NCI-H2081 treated with DMSO at 0.1 percent for 48 hours (cell line): ENCODE measurements at places on chromosomes 2 and 18.

DNA sequence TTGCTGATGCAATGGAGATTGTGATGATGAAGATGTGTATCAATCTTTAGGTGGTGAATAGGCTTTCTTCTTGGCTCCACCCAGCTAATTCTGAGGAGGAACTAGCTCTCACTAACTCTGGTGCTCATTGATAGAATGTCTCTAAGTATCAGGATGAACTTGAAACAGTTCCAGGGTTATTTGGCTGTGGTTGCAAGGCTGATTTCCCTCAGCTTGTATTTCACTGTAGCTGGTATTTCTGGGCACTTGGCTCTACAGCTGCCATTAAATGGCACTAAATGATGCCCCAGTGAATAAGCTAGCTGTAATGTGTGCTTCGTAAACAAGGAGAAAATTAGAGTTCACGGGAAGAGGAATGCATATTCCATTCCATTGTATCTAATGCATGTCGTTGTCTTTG lies 241.2 kb downstream of the RPIA start:
- DNase-seq, result no peak

GRCh38 chr18:69780851-69781250 lies 166.8 kb downstream of the CD226 start:
- no peak for DNase-seq

- no peak for DNase-seq
Measured at GRCh38 chr2:173118395-173118794, 42.7 kb downstream of the MAP3K20 start.

DNA sequence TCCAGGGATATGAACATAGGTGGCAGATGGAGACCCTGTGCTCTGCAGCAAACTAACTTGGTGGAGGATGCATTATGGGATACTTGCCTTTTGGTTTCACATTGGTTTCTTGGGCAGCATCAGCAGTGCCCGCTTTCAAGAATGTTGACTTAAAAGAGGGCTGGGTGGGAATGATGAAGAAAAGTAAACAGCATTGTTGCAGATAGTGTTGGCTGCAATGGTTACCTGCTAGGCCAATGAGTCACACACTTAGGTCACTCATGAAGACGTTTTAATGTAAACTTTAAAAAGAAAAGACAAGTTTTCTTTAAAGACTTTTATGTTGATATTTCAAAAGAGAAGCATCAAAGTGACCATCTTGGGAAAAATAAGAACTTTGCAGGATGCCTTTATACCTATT lies 26.1 kb upstream of the FAM237A start:
- DNase-seq, result no peak

DNA sequence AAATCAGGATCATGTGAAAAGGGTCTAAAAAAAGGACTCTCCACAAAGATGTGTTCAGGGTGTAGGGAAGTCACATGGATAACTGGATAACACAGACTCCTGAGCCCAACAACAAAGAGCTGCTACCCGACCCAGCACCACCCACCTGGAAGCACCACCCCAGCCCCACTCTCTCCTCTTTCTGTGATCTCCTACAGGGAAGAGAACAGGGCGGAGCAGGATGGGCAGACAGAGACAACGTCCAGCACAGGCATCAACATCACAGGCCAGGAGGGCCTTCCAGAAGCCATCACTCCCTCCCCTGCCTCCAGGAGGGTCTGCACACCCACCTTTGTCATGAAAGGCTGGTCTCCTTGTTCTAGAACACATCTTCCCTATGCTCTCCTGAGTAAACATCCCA lies 1.3 kb upstream of the CIB4 start:
- no peak for DNase-seq

DNA sequence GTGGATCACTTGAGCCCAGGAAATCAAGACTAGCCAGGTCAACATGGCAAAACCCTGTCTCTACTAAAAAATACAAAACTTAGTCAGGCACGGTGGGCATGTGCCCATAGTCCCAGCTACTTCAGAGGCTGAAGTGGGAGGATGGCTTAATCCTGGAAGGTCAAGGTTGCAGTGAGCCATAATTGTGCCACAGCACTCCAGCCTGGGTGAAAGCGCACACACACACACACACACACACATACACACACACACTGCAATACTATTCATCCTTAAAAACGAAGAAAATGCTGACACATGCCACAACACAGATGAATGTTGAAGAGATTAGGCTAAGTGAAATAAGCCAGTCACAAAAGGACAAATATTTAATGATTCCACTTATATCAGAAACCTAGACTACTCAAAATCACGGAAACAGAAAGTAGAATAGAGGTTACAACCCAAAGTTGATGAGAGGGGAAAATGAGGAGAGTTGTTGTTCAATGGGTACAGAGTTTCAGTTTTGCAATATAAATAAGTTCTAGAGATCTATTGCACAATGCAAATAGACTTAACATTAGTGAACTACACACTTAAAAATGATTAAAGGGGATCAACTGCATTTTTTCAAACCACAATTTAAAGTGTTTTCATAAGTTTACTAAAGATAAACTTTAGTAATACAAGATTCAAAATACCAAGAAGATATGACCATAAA lies 114.5 kb downstream of the USP34 start:
- no peak for DNase-seq

GRCh38 chr2:5236249-5236648 lies 455.9 kb upstream of the SOX11 start:
- DNase-seq, result no peak

GRCh38 chr18:70234667-70235459 lies 29.4 kb upstream of the RTTN start:
- DNase-seq, result no peak

DNA sequence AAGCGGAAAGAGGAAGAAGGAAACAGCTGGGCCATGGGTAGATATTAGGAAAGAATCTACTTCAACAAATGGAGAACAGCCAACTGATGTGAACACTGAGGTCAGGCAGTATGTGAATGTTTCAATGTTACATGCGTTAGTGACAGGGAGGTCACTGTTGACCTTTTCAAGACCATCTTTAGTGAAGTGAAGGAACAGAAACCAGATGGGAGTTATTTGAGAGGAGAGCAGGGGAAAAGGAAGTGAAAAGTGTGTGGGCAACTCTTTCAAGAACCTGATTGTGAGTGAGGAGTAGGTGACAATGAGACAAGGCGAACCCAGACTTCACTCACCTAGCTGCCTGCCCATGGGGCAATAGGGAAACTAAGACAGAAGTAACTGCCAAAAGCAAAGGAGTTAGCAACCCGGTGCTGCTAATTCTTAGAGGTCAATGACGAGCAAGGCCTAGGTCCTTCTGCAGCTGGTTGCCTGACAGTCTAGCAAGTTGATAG lies 67.0 kb downstream of the SP3 start:
- no peak for DNase-seq

DNA sequence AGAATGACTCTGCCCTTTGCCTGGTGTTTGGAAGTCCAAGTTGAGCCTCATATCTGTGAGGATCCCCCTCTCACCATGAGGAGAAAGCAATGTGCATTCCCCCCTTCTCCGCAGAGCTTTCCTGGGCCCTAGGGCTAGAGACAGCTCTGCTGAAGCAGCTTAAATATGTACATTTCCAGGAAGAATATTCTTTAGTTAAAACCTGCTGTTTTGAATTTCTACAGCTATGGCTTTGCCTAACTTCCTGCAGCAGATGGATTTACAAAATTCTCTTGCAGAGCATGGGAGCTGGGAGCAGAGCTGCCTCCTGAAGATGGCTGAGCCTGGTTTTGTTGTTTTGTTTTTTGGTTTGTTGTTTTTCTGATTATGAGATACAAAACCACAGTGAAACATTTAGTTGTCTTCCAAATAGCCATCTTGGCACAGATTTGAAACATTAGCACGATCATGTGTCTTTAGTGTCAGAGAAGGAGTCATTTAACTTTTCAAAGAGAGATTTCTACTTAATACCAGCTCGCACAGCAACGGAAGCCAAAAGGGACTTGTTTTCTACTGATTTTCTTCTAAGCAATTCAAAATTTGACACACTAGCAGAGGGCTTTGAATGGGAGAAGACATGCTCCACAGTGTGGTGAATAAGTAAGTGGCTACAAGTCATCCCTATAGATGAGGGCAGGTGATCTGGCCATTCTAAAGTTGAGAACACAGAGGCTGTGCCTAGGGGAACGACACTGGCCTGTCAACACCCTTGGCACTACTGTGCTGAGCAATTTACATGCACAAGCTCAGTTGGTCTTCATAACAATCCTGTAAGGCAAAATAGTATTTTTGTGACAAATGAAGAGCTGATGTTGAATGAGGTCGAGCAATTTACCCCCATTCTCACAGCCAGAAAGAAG lies 222.6 kb downstream of the MREG start:
- DNase-seq, result no peak

- no peak for DNase-seq
Measured at GRCh38 chr18:14781671-14782070, 33.7 kb downstream of the ANKRD30B start.

GRCh38 chr18:54918060-54918459 lies 41.2 kb downstream of the CCDC68 start:
- no peak for DNase-seq

GRCh38 chr18:41326311-41326710 lies 628.7 kb upstream of the PIK3C3 start:
- DNase-seq, result no peak

GRCh38 chr2:230737791-230738226 lies 25.2 kb downstream of the CAB39 start:
- DNase-seq, result no peak

- no peak for DNase-seq
Measured at GRCh38 chr18:73768043-73768442, 379.6 kb downstream of the FBXO15 start.

GRCh38 chr18:43192408-43192807 lies 76.9 kb upstream of the RIT2 start:
- no peak for DNase-seq

- DNase-seq, result no peak
Measured at GRCh38 chr2:171139860-171140259, 20.8 kb downstream of the TLK1 start.

- no peak for DNase-seq
Measured at GRCh38 chr18:63741769-63742168, 33.4 kb upstream of the SERPINB7 start.

DNA sequence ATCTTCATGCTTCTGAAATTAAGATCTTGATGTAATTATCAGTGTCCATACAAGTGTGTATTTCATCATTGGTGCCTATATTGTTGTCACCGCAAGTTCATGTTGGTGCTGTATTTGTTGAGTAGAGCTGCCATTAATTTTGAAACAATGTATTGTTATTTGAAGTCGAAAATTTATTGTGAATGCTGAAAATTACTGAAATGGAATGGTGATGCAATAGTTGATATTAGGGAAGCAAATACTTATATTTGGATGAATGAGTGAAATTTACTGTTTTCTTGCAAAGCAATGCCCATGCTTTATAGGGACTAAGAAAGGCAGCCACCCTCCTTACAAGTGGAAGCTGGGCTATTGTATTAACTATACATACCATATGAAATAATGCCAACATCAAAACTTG lies 41.6 kb downstream of the SERPINB8 start:
- DNase-seq, result no peak

DNA sequence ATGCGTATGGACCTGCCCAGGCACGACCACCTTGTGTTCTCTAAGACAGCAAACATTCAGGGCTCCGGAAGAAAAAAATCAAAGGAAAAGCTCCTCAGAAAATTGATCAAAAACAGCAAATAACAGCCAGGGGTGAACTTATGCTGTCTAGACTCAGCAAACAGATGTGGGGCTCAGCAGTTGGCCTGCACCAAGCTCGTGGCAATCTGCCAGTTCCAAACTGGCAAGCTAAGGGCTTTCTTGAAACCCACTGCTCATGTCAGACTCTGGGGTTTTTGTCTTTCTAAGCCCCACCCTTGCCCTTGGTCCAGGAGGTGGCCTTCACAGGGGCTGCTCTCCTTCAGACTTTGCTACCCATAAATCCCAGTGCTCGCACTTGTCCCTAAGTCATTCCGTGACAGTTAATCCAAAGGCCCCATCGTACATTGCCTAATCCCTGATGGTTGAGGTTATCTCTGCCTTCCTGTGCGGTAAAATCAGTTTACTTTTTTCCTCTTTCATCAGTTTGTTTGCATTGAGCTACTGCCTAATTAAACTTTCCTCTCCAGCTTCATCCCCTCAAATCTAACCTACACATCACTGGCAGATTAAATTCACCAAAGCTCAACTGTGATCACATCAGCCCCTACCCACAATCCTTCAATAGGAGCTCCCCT lies 408.0 kb downstream of the LRATD1 start:
- DNase-seq, result no peak

DNA sequence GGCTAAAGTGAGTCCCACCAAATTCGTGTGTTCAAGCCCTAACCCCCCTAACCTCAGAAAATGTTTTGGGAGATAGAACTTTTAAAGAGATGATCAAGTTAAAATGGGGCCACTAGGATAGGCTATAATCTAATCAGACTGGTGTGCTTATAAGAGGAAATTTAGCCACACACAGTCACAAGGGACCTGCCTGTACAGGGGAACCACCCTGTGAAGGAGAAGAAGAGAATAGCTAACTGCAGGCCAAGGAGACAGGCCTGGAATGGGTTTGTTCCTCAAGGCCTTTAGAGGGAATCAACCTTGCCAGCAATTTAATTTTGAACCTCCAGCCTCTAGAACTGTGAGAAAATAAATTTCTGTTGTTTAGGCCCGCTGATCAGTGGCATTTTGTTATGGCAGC lies 36.0 kb upstream of the TANK start:
- DNase-seq, result no peak

- no peak for DNase-seq
Measured at GRCh38 chr2:206379886-206380285, 63.4 kb upstream of the ADAM23 start.

GRCh38 chr2:15845294-15845693 lies 95.1 kb upstream of the MYCN start:
- DNase-seq, result no peak

DNA sequence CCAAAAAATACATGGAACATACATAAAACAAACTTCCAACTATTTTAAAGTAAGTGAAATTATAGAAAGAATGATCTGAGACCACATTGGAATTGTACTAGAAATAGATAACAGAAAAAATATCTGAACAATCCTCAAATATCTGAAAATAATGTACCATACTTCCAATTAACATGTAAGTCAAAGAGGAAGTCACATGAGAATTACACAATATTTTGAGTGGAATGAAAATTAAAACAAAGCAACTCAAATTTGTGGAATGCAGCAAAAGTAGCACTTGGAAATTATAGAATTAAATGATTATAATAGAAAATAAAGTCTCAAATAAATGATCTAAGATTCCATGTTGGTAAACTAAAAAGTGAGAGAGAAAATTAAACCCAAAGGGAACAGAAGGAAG lies 38.3 kb upstream of the CTIF start:
- no peak for DNase-seq

GRCh38 chr2:234793212-234793785 lies 158.5 kb upstream of the SH3BP4 start:
- no peak for DNase-seq

DNA sequence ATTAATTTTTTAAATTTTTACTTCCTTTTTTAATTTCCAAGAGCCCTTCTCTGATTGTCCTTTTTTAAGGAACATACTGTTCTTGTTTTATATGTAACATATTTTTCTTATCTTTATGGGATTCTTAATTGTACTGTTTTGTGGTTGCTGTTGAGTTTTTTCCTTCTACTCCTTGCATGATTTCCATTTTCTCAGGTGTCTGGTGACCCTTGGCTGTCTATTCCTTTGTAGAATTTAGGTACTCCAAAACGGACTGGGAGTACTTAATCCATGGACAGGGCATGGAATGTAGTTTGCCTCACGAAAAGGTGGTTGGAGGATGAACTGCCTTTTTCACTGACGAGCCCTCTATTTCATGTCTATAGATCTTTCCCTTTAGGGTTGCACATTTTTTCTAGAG lies 26.6 kb downstream of the TWSG1 start:
- DNase-seq, result no peak
